HEK293T (cell line): ENCODE measurements at places on chromosomes 2 and 18.

- DNase-seq: peak; percentile 50
Measured at GRCh38 chr18:6920099-6920955, 190.8 kb downstream of the ARHGAP28 start.

GRCh38 chr2:150625741-150626140 is 138.3 kb upstream of the RND3 start:
- DNase-seq: no peak

DNA sequence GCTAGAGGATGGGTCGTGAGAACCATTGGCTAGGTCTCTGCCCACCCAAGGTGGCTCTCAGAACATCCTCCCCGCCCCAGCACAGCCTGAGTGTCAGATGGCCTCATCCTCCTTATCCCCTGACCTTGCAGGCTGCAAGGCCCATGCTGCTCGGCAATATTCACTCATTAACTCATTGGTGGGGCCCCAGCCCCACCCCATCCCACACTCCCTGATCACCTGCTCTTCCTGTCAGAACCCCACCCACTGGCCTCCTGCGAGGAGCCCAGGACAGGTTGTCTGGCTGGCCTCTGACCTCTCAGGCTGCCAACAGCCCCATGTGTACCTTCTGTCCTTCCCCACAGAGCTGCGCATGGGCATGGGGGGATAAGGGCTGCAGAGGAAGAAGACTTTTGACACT is 5.3 kb downstream of the ADCY3 start:
- DNase-seq: no peak

GRCh38 chr2:173676647-173677046 is 288.5 kb downstream of the SP3 start:
- no peak for DNase-seq

DNA sequence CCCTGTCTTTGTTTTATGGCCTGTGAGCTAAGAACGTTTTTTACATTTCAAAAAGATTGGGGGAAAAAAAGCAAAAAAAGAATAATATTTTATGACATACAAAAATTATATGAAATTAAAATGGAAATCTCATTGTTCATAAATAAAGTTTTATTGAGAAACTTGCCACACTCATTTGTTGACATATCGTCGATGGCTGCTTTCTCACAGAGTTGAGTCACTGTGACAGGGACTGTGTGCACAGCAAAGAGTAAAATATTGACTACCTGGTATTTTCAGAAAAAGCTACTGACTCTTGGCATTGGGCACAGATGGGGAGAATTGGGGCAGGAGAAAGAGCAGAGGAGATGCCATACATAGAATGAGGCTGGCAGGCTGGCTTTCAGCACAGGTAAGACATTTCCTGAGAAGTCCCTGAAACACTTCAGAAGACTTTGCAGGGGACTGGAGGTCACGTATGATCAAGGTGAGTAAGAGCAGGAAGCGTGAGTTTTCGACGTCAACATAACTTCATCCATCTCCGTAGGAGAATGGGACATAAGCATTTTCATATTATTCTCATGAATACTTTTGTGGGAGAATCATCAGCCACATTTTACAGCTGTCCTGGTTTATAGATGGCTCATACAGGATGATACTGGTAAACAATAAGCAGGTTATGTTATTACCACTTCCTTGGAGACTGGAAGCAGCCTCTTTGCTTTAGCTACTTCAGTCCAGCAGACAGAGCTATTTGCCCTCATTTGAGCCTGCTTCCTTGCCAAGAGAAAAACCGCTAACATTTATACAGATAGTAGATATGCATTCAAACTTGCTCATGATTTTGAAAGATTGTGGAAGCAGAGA is 32.5 kb upstream of the PUM2 start:
- DNase-seq: no peak

DNA sequence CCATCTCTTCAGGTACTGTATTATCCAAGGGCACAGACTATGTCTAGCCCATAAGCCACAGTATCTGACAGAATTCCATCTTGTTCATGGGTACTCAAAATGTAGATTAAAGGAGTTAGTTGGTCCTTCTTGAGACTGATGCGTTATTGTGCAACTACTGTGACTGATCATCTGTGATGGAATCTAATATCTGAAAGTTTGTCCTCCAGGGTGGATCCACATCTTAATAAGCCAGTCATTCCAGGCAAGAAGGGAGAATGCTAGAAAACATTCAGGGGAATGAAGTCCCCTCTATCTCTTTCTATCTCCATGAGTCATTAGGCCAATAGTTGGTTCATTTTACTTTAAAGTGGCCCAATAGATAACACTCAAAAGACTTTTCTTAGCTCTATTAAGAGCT is 252.6 kb downstream of the EXOC6B start:
- no peak for DNase-seq

GRCh38 chr2:217920879-217921603 is 81.8 kb downstream of the TNS1 start:
- DNase-seq: no peak

DNA sequence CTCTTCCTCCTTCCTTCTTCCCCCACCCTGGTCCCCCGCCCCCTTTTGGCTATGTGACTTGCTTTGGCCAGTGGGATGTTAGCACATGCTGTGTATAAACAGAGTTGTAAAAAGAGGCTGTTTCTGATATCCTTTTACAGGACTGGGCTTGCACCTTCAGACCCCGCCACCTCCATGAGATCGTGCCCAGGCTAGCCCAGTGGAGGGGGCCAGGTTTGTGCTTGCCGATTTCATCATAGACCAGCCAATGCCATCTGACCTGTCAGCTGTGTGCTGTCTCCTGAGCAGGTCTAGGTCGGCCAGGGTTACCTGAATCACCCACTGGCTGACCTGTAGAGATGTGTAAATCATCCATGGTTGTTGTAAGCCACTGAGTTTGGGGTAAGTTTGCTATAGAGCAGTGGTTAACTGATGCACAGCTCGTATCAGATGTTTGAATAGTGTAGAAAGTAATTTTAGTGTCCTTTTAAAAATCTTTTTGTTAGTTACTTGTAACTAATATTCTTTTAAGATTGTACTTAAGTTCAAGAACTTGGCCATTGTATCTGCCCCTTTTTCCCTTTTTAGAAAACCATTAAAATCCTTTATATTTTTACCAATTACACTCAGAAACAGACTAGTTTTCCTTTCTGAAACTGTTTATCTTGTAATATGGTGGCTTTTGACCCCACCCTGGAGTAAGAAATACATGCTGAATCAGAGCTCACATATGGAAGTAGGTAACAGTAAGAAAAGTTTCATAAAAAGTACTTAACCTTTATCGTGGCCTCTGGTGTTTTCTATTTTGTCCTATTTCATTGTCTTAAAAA is 122.0 kb upstream of the MGAT5 start:
- no peak for DNase-seq

GRCh38 chr2:6921321-6921922 is 4.2 kb downstream of the RNF144A start:
- no peak for DNase-seq

GRCh38 chr2:20150806-20151571 is 73.9 kb downstream of the SDC1 start:
- no peak for DNase-seq

DNA sequence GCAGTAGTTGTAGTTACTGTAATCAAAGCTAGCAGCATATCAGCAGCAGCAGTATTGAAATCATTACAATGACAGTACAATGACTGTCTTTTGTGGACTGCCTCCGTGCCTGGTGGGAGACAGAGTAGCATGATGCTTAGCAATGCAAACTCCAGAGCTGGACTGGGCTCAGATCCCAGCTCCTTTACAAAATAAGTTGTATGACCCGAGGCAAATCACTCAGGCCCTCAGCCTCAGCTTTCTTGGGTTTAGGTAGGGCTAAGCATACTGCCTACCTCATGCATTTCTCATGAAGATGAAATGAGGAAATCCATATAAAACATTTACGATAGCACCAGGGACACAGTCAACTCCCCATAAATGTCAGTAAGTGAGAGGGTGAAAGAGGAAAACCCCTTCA is 170.7 kb downstream of the TTC32 start:
- DNase-seq: no peak

DNA sequence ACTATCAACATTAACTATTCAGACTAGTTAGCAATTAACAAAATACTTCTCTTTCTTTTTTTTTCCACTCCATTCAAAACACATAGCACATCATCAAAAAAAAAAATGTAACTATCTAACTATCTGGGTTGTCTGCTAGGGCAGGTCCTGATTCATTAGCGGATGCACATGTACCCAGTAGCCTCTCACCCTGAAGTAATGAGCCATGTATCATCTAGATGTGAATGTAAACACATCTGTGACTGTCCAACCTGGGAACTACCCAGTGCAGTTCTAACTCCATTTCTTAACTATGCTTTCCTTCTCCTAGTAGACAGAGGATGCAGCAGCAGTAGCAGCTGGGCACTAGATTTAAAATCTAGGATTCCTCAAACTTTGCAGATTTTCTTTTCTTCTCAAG is 183.1 kb upstream of the PIK3C3 start:
- no peak for DNase-seq

DNA sequence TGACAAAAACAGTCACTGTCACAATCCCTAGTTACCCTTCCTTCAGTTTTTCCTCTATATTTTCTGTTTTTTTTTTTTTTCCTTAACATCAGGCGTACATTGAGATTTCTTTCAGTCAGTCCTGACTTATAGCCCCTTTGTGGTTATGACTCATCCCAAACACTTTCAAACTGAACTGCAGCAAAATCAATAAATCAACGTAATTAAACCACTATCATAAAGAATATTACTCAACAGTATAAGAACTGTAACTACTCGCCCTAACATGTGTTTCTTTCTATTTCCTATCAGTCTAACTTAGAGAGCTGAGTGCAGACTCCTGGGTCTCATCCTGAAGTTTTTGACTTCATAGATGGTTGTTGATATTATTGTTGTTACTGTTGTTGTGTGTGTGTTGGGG is 523.5 kb downstream of the LRRTM4 start:
- DNase-seq: no peak

- no peak for DNase-seq
Measured at GRCh38 chr2:180978903-180979748, 1.3 kb upstream of the UBE2E3 start.

DNA sequence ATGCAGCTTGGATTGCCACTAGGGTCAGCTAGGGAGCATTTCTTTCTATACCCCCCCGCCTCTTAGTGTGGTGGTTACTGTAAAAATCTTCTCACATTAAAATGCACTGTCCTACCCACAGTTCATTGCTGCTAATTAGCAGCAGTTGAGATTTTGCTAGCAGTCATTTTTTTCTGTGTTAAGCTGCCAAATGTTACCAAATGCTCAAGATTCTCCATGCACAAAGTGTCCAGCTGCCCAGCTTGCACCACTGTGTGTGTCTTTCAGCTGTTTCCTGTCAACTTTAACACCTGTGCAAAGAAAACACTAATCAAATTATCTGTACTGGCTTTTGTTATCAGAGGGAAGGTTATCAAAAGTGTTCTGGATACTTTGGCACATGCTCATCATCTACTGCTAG is 679.3 kb downstream of the NR4A2 start:
- DNase-seq: no peak

- no peak for DNase-seq
Measured at GRCh38 chr18:2971741-2972552, 41.0 kb downstream of the LPIN2 start.

GRCh38 chr2:162731917-162732804 is 106.4 kb downstream of the KCNH7 start:
- DNase-seq: no peak

GRCh38 chr2:55874338-55874737 is 49.2 kb downstream of the EFEMP1 start:
- DNase-seq: no peak

DNA sequence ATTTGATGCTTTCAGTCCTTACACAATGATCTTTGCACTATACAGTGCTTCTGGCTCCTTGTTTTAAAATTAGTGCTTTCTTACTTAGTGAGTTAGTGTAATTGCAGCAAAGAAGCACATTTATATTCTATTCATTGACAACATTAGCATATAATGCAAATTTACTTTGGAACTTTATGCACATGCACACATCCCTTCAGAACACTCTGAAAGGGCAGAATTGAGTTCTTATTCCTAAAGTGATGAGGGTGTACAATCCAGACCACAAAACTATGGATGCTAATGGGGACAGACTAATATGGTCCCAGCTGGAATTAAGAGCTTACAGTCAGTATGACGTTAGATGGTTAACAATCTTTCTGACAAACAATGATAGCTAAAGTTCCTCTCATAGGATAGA is 127.1 kb downstream of the RBMS1 start:
- no peak for DNase-seq

DNA sequence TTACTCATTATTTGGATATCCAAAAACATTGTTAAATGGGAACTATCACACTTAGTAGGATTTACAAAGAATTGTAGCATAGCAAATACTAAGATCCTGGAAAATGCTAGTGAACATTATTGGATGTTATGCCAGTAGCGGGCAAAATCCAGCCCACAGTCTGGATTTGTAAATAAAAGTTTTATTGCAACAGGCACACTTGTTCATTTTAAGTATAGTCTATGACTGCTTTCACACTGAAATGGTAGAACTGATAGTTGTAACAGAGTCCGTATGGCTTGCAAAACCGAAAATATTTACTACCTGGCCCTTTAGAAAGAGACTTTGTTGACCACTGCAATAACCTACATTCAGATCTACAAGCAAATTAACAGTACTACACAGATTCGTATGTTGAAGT is 53.6 kb downstream of the ACVR1 start:
- DNase-seq: no peak

DNA sequence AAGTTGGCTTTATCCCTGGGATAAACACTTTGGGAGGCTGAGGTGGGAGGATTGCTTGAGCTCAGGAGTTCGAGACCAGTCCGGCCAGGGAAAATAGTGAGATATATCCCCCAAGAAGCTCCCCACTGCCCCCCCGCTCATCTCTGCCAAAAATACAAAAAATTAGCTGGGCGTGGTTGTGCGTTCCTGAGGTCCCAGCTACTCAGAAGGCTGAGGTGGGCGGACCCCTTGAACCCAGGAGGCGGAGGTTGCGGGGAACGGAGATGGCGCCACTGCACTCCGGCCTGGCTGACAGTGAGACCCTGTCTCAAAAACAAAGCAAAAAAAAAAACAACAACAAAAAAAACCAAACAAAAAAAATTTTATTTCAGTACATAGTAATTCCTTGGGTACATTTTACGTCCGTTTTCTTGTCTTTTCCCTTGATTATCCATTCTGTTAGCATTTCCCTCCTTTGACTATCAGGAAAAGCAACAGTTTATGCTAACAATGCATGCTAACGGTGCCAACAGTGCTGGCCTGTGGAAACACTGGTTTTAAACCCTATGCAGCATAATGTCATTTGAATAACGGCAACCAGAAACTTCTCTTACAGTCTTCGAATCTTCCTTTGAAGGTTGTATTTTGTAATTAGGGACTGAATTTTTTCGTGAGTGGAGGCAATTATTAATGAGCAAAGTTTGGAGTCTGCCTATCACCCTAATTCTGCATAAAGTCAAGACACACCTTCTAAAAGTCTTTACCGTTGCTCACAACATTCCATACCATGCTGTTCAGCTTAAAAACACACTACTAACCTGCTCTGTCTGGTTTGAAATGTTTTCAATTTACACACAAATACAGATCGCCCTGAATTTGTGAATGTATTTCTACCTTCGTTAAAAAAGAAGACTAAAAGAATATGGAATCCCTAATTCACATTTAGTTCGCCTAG is 721 bp upstream of the MIB1 start:
- no peak for DNase-seq

- DNase-seq: no peak
Measured at GRCh38 chr2:56583796-56584315, 400.1 kb downstream of the CCDC85A start.

GRCh38 chr2:32627441-32627813 is 423 bp upstream of the TTC27 start:
- no peak for DNase-seq

- no peak for DNase-seq
Measured at GRCh38 chr2:169005080-169005598, 26.0 kb downstream of the ABCB11 start.
